Fibroblast of the aortic adventitia (primary cell): ENCODE measurements at places on chromosomes 3 and 15.

DNA sequence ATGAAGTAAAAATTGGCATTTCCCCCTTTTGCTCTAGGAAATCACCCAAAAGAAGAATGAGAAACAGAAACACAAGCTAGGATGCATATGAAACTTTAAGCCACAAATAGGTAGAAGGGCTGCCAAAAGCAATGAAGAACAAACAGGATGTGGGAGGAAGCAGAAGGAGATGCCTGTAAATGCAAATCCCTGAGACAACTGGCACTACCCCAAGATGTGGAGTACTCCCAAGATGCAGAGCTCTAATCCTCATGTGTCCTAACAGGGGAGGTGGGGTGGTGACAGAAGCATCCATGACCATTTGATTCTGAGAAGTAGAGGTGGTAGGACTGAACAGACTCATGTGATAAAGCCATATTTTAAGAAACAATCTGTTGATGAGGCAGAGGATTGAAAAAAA, 31.9 kb upstream of the ZNF280D start:
- DNase-seq, result peak; percentile 65

DNA sequence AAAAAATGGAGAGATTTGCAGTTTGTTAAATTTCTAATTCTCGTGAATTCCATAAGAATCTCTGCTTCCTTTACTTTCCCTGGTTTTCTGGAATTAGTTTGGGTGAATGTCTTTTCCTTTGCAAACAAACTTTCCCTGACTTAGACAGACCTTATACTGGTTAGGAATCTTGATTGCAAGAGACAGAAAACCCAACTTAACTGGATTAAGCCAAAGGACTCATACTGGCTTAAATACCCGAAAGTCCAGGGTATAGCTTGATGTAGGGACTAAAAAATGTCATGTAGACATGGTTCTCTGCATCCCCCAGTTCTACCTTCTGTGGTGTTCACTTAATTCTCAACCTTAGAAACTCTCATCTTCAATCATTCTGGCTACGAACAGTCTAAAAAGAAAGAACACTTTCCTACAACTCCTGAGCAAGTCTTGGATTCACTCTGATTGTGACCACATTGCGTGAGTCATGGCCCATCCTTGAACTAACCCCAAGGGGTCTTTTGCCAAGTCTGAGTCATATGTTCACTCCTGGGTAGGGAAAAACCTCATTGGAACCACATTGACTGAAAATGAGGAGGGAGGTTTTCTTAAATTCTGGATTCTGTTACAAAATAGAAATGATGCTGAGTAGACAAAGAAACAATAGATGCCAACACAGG, 136.0 kb upstream of the DAZL start:
- peak; percentile 86 for DNase-seq

- no peak for DNase-seq
Measured at GRCh38 chr15:33730815-33731214, 237.5 kb upstream of the CHRM5 start.

DNA sequence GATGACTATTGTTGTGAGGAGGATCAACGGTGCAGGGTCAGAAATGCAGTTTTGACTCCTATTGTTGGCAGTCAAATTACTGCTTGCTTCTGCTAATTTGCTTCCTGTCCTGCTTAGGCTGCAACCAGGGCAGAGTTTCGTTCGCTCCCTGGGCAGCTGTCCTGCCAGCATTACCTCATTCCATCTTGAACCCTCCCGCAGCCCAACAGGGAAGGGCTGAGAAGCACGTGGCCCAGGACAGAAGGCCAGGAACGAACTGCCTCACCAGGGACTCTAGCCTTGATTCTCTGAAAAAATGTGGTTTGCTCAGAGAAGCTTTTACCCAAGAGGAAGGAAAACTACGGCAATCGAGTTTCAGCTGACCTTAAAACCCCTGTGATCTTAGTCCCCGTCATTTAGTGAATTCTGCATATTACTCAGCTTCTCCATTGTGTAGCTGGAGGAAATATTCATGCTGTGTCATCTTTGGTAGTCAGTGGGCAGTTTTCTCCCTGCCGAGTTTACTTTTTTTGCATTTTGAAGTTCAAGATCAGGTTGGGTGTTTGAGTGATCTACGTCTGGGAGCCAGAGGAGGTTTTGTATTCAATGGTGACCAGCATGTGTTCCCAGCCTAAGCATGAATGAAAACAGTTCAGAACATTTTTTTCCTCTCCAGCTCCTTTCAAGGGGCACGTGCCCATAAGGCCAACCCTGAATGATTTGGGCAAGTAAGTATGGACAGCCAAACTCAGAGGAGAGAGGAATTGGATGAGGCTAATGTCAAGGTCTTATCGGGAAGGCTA, 23.0 kb downstream of the TLNRD1 start:
- DNase-seq, result peak; percentile 82

DNA sequence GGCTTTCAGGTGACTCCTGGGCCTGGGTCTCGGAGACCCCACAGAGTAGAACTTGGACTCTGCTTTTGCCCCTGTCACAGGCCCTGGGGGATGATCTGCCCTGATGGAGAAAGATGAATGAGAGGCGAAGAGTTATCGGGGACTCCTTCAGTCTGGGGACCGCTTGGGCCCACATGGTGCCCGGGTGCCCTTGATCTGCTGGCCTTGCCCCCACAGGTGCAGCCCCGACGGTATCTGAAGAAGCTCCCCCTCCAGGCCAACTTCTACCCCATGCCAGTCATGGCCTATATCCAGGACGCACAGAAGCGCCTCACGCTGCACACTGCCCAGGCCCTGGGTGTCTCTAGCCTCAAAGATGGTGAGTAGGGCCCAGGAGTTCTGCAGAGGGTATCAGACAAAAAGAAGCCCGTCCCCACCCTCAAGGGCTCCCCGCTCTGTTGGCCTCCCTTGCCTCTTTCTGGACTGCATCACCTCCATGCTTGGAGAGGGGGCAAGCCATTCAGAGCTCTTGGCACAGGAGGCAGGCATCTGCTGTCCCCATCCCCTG, 10.4 kb downstream of the MAN2A2 start:
- DNase-seq, result no peak

- no peak for DNase-seq
Measured at GRCh38 chr3:6807967-6808588, 52.8 kb upstream of the GRM7 start.

GRCh38 chr3:162119651-162120050, 623.0 kb downstream of the OTOL1 start:
- no peak for DNase-seq

- DNase-seq, result no peak
Measured at GRCh38 chr15:80710635-80711554, 15.8 kb downstream of the ABHD17C start.

- DNase-seq, result no peak
Measured at GRCh38 chr3:138477801-138478200, 43.4 kb downstream of the ESYT3 start.

- DNase-seq, result no peak
Measured at GRCh38 chr3:104610730-104611652, 755.7 kb upstream of the ALCAM start.

DNA sequence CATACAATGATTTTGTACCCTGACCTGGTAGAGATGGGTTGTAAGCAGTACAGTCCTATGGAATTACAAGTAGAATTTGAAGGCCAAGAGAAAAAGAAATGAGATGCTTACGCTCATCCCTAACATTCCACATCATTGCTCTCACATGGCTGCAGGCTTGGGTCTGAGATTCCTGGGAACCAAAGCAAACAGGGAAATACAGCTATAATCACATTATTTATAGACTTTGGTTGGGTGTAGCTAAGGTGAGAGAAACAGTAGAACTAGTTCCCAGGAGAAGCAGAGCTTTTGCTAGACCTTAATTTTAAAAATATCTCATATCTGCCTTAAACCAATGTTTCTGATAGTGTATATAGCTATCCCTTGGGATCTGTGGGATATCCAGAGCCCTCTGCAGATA, 51.4 kb downstream of the SLCO3A1 start:
- no peak for DNase-seq

DNA sequence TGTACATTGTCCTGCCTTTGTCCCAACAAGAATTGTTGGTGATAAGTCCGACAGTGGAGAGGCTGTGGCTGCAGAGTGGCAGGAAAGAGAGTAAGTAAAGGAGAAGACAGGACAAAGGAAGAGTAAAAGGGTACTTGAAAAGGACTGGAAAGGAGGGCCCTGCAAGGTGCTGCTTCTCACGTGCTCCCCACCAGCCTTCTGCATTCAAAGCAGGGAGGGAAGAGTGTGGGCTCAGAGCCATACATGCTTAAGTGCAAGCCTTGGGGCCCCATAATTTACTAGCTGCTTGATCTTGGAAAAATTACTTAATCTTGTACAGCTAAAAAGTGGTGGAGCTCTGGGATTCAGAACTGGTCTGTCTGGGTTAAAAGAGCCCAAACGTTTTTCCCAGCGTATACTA, 29.9 kb downstream of the MME start:
- DNase-seq, result no peak

DNA sequence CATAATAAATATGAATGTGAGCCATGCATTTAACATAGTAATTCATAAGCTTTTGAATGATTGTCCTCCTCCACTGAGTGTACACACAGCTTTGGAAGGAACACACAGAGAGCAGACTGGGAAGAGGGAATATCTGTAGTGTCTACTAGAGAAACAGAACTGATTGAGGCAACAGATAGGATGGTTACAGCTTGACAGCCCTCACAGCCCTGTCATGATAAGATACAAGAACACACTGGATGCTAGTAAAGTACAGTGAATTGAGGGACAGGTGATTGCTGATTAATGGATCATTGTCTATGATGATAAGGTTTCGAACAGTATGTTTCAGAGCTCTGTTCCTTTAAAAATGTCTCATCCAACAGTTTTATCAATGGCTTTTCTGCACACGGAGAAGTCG, 383.4 kb upstream of the GBE1 start:
- no peak for DNase-seq

GRCh38 chr15:73323956-73324355, 44.8 kb downstream of the HCN4 start:
- DNase-seq, result no peak

- DNase-seq, result no peak
Measured at GRCh38 chr15:88568589-88568988, 22.1 kb upstream of the DET1 start.

DNA sequence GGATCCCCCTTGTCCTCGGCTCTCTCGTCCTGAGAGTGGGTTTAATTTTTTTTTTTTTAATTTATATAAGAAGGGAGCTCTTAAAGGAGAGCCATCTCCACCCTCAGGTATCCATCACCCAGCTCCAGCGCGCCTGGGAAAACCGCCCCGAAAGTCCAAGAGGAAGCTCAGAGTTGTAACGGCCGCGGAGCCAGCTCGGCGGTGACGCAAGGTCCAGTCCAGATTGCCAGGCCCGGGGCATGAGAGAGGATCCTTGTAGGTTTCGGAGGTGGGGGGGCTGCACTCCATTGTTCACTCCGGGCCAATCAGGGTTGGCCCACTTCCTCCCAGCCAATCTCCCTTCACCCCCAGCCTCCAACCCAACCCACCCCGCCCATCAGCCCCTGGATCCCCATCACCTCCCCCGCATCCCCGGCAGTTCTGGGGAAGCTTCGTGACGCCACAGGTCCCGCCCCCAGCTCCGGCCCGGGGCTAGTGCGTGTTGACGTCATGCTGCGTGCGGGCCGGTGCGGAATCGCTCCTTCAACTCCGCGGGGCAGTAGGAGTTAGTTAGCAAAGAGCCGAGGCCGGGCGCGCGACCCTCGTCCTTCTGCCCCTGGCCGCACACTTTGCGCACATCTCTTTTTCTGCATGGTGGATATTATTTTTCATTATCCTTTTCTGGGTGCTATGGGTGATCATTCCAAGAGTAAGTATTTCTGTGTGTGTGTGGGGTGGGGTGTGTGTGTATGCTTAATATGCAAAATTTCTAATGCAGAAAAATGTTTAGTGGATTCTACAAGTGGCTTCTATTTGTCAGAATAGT, at the start of gene ISL2:
TSS of gene ISL2 (plus strand) at position 520 of the 805 bp plus-strand sequence. CDS start at position 631, 111 bp downstream.
- DNase-seq, result peak; percentile 72

DNA sequence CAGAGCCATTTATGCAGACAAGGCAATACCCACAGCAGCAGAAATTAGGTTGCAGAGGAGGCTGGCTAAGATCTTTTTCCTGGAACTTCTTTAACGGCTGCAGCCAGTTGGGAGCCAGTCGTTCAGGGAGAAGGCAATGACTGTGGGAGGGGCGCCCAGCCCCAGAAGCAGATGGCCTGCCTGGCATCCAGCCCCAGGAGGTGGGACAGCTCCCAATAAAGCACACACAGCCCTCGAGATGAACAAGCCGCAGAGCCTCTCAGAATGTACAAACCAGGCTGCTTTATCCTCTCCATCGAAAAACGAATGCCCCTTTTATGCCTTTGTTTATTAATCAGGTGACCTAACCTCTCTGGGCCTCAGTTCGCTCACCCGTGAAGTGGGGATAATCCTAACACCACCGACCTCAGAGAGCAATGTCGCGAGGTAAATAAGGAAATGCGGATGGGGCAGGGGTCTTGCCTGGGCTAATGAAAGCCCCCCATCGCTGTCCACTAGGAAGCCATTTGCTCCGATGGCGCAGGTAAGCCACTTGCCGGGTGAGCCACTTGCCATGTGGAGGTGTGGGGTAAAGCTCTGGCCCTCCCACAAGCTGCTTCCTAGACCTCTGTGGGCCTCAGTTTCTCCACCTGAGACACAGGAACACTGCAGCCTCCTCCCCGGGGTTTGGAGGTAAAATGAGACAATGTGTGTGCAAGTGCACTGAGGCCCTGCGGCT, 35.8 kb downstream of the MGLL start:
- peak; percentile 65 for DNase-seq

- no peak for DNase-seq
Measured at GRCh38 chr3:33064929-33065328, 32.0 kb downstream of the GLB1 start.

DNA sequence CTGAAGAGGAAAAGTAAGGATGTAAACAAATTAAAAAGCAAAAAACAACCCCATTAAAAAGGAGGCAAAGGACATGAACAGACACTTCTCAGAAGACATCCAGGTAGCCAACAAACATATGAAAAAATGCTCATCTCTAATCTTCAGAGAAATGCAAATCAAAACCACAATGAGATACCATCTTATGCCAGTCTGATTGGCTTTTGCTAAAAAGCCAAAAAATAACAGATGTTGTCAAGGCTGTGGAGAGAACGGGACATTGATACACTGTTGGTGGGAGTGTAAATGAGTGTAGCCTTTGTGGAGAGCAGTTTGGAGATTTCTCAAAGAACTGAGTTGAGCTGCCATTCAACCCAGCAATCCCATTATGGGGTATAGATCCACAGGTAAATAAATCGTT, 18.6 kb upstream of the RGMA start:
- DNase-seq, result no peak

GRCh38 chr3:43288850-43289249, 2.5 kb downstream of the SNRK start:
- DNase-seq, result no peak

DNA sequence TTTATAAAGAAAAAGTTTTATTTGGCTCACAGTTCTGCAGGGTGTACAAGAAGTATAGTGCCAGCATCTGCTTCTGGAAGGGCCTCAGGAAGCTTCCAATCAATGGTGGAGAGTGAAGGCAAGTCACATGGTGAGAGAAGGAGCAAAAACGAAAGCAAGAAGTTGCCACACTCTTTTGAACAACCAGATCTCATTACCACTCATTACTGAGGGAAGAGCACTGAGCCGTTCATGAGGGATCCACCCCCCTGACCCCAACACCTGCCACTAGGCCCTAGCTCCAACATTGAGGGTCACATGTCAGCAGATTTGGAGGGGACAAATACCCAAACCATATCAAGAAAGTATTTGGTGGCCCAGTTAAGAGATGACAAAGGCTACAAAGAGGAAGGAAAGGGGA, 239.3 kb upstream of the UBE2E1 start:
- no peak for DNase-seq

GRCh38 chr3:101529816-101530685, 17.0 kb upstream of the SENP7 start:
- DNase-seq, result no peak

GRCh38 chr3:143843587-143843986, 4.7 kb downstream of the SLC9A9 start:
- no peak for DNase-seq
